Activated naive CD8-positive, alpha-beta T cell treated with anti-CD3 and anti-CD28 coated beads, Interleukin-2, amount 50 U/mL, for 16 hours (primary cell): ENCODE measurements at places on chromosomes 7 and 10.

GRCh38 chr10:33303988-33304387 is 30.5 kb downstream of the NRP1 start:
- no peak for DNase-seq

- no peak for DNase-seq
Measured at GRCh38 chr7:24718431-24718831, 38.8 kb downstream of the GSDME start.

GRCh38 chr10:59907918-59908807 is 1.8 kb upstream of the CCDC6 start:
- no peak for DNase-seq

GRCh38 chr7:99000196-99000903 is 122.0 kb downstream of the TRRAP start:
- DNase-seq, result no peak

- DNase-seq, result no peak
Measured at GRCh38 chr10:17056781-17057428, 72.7 kb downstream of the CUBN start.

DNA sequence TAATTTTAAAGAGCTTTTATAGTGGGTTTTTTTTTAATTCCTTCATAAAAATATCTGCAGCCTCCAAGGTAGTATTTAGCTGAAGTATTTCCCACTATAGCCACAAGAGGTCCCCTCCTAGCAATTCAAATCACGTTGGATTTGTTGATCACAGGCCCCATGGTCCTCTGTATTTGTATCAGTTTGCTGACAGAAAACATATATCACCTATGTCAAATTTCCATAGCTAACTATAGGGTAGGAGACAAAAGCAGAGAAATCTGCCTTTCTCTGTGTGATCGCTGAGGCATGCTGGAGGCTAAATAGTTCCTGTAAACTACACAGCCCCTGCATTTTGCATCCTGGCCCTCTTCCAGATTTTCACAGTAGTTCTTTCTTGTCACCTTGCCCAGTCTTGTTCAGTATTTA is 1.7 kb upstream of the CTNNA3 start:
- no peak for DNase-seq

DNA sequence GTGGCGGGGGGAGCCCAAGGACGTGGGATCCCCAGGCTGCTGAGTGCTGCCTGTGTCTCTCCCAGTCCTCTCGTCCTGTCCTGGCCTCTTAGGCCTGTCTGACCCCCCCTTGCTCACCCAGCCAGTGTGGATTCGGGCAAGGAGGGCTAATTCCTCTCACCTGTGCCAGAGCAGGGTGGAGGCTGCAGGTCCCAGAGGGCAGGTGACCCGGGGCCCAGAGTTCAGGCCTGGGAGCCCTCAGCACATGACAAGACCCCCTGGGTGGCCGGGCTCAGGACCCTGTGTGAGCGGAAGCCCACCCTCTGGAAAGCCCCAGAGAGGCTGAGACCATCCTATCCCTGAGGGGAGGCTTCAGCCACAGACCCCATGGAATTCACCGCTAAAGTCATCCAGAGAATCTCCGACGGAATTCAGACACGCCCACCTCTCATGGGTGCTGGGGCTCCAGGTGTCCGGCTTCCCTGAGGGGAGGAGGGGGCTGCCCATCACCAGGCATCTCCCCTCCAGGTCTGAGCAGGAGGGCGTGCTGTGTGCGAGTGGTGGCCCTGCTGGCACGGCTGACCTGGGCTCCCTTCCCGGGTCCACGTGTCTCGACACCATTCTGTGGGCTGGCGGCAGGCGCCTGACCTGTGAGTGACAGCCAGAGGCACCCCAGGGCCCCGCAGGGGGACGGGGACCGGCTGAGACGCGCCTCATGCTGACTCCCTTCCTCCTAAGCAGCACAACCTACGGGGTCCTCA is 5.0 kb downstream of the KNDC1 start:
- DNase-seq, result no peak

DNA sequence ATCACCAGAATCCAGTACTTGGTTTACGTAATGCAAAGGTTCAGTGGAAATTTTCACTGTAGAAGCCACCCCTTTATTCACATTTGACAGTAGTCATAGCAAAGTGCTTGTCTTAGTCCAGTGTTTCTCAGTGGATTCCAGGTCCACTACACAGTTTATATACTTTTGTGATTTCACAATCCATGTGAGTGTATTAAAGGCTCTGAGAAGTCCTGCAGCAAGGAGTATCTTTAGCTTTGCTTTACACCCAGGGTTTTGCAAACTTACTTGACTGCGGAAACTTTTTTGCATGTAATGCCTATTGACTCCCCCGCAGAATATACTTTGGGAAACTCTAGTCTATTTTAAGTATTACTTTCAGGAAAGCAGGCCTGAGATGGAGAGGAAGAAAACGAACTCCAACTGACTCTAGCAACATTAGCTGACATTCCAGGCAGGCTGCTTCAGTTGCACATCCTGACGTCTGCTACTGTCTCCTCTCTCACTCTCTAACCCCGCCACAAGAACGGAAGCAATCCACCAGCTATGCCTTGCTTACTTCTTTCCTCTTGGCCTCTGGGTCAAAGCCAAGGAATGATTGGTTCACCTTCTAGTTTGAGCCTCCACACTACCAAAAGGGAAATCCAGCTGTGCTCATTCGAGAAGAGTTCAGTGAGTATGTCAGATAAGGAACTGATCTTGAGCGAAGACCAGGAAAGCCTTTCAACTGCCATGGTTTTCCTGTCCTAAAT is 6.2 kb downstream of the PLXNA4 start:
- DNase-seq, result no peak

DNA sequence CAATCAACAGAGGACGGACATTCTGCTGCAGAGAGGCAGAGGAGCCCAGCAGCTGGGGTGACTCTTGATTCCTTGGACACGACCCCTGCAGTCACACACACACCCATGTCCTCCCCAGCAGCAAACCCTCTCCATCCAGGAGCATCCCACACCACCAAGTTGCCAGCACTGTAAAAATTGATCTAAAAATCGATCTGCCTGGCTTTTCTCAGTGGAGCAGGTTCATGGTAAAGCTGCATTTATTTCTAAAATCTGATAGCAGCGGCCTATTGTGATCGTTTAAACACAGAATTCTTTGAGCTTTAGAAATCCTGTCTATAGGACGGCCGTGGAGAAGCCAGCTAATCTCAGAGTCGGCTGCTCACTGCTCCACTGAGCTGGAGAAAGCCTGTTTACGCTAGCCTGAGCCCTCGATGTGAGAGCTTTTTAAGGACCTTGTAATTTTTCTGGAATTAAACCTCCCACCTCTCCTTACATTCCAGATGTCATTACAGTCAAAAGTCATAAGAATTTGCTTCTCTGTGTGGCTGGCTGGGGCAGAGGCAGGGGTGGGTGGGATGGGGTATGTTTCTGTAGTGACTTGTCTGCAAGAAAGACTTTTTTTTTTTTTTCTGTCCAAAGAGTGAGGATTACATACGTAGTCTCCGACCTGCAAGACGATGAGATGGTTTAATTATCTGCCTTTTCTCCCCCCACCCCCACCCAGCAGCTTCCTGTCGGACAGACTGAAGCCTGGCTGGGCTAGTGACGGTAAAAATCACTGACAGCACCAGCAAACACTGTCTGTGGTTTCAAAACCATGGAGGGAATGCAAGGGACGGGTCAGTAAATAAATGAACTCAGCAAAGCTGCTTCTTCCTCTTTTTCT is 31.6 kb downstream of the TRIM8 start:
- no peak for DNase-seq

DNA sequence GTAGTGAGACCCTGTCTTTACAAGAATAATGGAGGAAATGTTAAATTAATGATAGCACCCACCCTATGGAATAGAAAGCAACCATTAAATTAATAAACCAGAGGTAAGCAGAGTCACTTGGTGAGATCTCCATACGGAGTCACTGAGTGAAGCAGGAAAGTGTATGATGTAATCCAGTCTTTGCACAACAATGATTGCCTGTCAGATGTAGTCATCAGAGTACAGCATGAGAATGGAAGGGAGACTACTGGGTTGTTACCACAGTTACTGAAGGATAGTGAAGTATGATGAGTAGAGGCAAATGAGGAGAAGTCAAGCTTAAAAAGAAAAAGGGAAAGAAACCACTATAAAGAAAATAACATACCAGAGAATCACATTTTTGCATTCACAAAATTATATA is 371.9 kb upstream of the SHH start:
- DNase-seq, result no peak

DNA sequence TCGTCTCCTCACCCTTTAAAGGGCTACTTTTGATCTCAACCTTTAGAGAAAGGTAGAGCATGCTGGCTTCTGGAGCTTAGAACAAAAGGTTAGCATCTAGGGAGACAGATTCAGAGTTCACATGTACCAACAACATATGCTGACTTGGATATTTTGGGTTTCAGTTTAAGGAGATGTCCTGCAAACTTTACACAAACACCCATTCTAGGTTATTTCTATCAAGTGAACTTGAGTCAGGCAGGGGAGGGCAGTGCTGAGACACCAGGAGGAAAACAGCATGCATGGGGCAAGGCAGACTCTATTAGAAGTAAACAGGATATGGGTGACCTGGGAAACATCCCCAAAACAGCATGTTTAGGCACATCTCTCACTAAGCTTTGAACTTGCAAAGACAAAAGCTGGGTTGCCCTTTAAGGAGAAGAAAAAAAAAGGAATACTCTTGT is 43.8 kb downstream of the ARL4A start:
- DNase-seq, result no peak

DNA sequence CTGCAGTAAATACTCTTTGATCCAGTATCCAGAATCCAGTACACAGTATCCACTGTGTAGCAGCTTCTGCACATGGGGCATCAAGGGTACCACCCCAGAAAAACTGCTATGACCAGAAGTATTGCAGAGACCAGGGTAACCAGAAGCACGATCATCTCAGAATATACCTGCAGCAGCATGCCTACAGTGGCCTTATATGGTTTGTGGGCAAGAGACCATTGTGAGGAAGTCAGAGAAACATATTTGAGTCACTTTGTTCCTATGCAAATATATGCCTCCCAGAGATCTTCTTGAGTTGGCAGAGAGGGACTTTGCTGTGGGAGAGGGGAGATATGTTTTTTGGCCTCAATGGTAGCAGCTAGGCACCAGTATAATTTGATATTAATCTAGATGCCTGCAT is 206.4 kb upstream of the LRRTM3 start:
- no peak for DNase-seq

DNA sequence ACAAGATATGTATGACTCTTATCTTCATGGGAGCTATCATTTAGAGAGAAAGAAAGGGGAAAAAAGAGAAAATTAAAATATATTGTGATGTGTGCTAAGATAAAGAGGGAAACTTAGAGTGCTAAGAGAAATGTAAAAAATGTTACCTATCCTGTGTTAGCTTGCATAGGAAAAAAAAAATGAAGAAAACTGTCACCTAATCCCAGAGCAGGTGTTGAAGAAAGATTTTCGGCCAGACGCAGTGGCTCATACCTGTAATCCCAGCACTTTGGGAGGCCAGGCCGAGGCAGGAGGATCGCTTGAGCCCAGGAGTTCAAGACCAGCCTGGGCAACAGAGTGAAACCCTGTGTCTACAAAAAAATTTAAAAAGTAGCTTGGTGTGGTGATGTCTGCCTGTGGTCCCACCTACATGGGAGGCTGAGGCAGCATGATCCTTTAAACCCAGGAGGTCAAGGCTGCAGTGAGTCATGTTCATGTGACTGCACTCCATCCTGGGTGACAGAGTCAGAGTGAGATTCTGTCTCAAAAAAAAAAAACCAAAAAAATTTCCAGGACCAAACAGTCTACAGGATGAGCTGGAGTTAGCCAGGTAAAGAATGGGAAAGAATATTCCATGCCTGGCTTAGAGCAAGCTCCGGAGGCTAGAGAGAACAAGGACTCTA is 2.4 kb upstream of the MKLN1 start:
- no peak for DNase-seq
